IPS DF 6.9 (cell line): ENCODE measurements at places on chromosomes 16 and 17.

GRCh38 chr17:50765454-50766221 lies 1.7 kb downstream of the ANKRD40CL start:
- DNase-seq, result no peak
- H3K4me1 ChIP-seq, result no peaks in the 10 kb centered on the region; the same call in none of the 2 replicates
- no peak overlapping the region for H3K27ac ChIP-seq
- H3K36me3 ChIP-seq, result no peaks in the 10 kb centered on the region
- H3K4me3 ChIP-seq, result no peak overlapping the region

DNA sequence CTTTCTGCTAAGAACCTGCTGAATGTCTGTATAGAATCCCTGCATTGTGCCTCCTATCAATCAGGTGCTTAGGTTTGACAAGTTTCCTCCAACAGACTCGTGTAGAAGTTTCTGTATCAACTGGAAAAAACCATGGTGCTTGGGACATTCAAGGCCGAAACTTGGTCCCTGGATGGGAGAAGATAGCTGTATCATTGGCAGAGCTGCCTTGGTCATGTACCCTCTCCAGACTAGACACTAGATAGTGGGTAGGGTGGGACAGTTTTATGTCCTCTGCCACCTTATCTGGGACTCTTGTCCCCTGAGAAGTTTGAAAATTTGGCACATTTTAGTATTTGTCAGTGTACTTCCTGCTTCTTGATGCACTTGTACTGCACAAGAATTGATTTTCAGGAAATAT lies 520.8 kb downstream of the WWOX start:
- no peak for DNase-seq
- H3K27ac ChIP-seq, result no peak overlapping the region

GRCh38 chr17:38896346-38896954 lies 26.6 kb downstream of the LASP1 start:
- H3K27me3 ChIP-seq, result no peaks in the 10 kb centered on the region
- H3K4me1 ChIP-seq, result 0 out of 2 replicates have a peak, but pooled peaks cover 2% of the 10 kb centered on the region
- H3K36me3 ChIP-seq, result peaks cover 17% of the 10 kb centered on the region
- no peak overlapping the region for H3K27ac ChIP-seq

DNA sequence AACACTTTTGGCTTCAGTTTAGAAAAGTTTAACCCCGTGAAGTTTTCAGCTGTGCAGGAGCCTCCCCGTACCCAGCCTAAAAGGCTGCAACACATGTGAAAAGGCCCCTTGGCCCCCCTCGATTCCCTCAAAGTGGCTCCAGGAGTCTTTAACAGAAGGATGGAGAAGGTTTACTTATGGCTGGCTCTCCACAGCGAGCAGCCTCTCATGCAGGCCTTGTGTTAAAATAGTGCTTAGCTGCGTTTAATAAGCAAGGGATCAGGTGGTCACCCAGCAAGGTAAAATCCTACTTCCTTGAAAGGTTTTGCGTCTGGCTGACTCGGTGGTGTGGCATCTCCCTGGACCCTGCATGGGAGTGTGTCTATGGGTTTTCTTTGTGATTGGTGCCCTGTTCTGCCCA lies 8.4 kb upstream of the CYLD start:
- no peaks in the 10 kb centered on the region for H3K4me1 ChIP-seq
- no peaks in the 10 kb centered on the region for H3K36me3 ChIP-seq
- H3K27ac ChIP-seq, result no peak overlapping the region
- no peak overlapping the region for H3K4me3 ChIP-seq
- DNase-seq, result no peak

DNA sequence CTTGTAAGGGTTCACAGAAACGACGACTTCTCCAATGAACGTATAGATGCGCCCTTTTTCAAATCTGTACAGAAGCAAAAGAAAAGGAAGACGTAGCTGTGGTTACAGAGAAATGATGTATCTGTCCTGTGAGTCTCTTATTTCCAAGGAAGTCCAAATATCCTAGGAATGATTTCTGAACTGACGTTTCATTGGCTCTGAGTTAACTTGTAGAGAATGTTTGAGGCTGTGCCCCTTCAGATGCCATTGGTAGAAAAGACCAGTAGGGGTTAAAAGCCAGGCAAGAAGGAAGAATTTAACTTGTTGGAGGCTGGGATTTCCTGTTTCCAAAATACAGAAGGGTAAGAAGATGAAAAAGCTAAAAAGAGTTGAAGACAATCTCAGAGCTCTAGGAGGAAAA lies 96.2 kb downstream of the MYO1D start:
- no peak overlapping the region for H3K27ac ChIP-seq
- no peak for DNase-seq
- no peaks in the 10 kb centered on the region for H3K4me1 ChIP-seq
- no peak overlapping the region for H3K4me3 ChIP-seq
- H3K27me3 ChIP-seq, result no peaks in the 10 kb centered on the region

- no peaks in the 10 kb centered on the region; the same call in 1 of the 2 replicates for H3K27me3 ChIP-seq
- H3K36me3 ChIP-seq, result no peaks in the 10 kb centered on the region
- peaks cover 14% of the 10 kb centered on the region for H3K4me1 ChIP-seq
- DNase-seq, result no peak
- no peak overlapping the region for H3K27ac ChIP-seq
These were observed 5.6 kb downstream of the AKAP1 start for GRCh38 chr17:57090560-57091185.

DNA sequence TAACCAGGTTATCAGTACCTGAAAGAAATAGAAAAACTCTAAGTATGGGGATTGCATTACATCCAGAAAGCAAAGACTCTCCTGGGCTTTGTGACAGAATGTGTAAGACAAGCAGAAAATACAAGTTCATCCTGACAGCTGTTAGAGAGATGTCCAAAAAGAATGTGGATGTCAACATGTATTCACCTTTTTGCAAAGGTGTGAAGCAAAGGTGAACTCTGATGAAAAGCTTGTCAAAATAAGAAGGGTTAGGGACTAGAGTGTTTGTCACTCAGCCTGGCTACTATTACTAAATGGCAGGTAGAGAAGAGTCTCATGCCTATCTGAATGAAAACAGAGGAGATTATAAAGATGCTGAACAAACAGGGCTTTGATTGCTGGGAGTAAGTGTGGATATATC lies 527.6 kb upstream of the CA10 start:
- H3K27ac ChIP-seq, result no peak overlapping the region
- no peaks in the 10 kb centered on the region for H3K27me3 ChIP-seq
- H3K4me1 ChIP-seq, result no peaks in the 10 kb centered on the region
- DNase-seq, result no peak
- no peak overlapping the region for H3K4me3 ChIP-seq

GRCh38 chr17:37194208-37194607 lies 181.6 kb upstream of the C17orf78 start:
- H3K4me3 ChIP-seq, result no peak overlapping the region
- H3K36me3 ChIP-seq, result peaks cover 2% of the 10 kb centered on the region; the same call in 1 of the 2 replicates
- H3K27ac ChIP-seq, result no peak overlapping the region
- H3K27me3 ChIP-seq, result no peaks in the 10 kb centered on the region
- DNase-seq, result no peak

- H3K4me3 ChIP-seq, result peak overlapping the region; percentile 46; the same call in 1 of the 2 replicates
- no peak overlapping the region for H3K27ac ChIP-seq
- peaks cover 9% of the 10 kb centered on the region for H3K4me1 ChIP-seq
- DNase-seq, result no peak
- no peaks in the 10 kb centered on the region for H3K27me3 ChIP-seq
- H3K36me3 ChIP-seq, result peaks cover 46% of the 10 kb centered on the region
These were observed 11.5 kb downstream of the FLII start for GRCh38 chr17:18246880-18247612.

- peaks cover 8% of the 10 kb centered on the region; the same call in 1 of the 2 replicates for H3K36me3 ChIP-seq
- H3K4me3 ChIP-seq, result no peak overlapping the region
- no peaks in the 10 kb centered on the region for H3K27me3 ChIP-seq
- no peaks in the 10 kb centered on the region for H3K4me1 ChIP-seq
These were observed 7.7 kb upstream of the SLC38A8 start for GRCh38 chr16:84050316-84050715.
